Gastrocnemius medialis (tissue), 4 donors: ENCODE measurements at places on chromosomes 5 and 9. TPM values are rescaled to one million over a fixed set of nuclear protein-coding genes. Genes with fewer than 3 reads are reported as not detected.
A peak's percentile ranks its signal among the peaks of the same experiment; 100 is the strongest.

GRCh38 chr5:139747583-139748504 is 47.8 kb upstream of the PSD2 start:
- DNase-seq: no peak

- no peak for DNase-seq
These were observed 20.7 kb downstream of the EHMT1 start for GRCh38 chr9:137639303-137640051.

DNA sequence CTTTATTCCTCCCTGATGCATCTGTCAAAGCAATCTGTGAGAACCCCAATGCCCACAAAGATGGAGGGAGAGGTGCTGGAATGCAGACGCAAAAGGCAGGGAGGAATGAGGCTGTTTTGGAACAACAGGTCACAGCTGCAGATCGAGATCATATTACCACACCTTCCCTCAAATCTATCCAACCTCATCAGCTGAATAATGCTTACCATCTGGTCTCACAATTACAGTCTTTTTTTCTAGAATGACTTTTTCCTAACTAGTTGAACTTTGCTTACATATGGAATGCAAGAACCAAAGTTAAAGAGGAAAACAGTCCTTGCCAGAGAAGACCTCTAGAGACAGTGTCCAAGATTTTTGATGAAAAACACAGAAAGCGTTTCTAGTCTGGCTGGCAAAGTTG is 158.1 kb downstream of the LPAR1 start:
- no peak for DNase-seq

DNA sequence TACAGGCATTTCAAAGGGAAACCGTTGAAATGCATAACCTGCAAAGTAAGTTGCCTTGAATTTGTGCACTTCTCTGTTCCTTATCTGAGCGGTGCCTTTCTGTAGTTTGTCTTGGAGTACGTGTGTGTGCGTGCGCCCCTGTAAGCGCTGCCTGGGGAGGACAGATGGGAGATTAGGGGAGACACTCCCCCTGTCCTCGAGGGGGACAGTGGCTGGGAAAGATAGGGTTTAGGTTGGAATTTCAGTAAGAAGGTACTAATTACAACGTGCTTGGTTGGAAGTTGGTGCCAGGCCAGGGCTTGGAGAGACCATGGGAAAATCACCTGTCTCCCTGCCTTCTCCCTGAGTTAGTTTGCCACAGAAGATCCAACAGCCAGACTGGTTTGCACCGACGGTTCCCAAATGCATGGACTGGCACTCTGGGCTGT is 73.2 kb downstream of the PIK3R1 start:
- DNase-seq: peak; percentile 33

DNA sequence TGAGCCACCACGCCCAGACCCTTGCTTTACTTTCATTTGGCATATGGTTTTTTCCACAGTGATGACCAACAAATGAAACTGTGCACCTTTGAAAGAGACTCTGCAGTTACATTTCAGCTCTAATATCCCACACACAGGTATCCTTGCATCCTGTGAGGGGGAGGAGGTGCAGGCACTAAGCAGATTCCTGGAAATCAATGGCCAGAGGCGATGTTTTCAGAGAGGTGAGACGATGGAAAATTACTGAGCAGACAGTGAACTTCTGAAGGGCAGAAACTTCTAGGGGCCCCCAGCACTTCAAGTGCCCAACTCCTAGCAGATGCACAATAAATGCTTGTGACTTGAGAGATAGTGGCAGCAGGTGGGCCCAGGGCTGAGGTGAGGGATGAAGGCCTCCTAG is 29.8 kb upstream of the GNE start:
- no peak for DNase-seq

GRCh38 chr5:131980696-131981095 is 30.8 kb downstream of the ACSL6 start:
- no peak for DNase-seq

DNA sequence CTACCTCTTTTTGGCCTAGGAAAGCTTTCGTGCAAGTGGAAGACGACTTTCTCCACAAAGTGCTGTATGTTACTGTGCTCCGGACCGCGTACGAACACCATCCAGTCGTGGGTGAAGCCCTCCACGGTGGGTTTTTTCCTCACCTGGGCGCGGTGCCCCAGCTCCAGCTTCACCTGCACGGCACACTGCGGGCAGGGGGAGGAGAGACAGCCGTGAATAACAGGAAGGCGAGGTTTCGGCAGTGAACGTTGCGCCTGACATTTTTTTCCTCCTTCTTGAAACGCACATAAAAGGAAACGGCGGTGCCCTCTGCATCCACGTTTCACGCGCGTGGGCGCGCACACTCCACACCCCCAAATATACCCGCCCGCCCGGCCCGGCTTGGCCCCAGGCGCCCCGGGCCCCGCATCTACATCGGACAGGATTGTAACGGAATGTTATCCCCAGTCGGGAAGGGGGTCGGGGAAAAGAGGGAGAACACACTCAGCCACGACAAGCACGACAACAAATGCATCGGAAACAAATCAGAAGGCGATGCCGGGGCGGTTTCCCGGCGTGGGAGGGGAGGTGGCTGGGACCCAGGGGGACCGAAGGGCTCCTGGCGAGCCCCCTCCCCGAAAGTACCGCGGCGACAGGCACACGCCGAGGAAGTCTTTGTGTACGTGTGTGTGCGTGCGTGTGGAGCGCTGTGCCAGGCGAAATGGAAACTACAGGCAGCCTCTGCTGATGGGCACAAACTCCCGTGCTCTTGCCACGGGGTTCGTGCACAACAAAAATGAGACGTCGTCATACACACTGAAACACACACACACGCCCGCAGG is 1.4 kb downstream of the MLLT3 start:
- peak; percentile 17 for DNase-seq

Gene PAM
- total RNA-seq: 175 TPM

Gene SPATA31D4
- total RNA-seq: not detected
